ENCODE measurements at places on chromosomes 3 and 15. TPM values are rescaled to one million over a fixed set of nuclear protein-coding genes. Genes with fewer than 3 reads are reported as not detected.

- DNase-seq = peak; percentile 25
These were observed 528 bp downstream of the RBPMS2 start for GRCh38 chr15:64774629-64775493.

- no peak for DNase-seq
These were observed 58.5 kb upstream of the TNFSF10 start for GRCh38 chr3:172581757-172582166.

SFMBT1 gene
- total RNA-seq = 6.0 TPM

IL17RB gene
- not detected for total RNA-seq

- DNase-seq = no peak
These were observed 16.3 kb upstream of the TIPARP start for GRCh38 chr3:156657862-156658731.

DNA sequence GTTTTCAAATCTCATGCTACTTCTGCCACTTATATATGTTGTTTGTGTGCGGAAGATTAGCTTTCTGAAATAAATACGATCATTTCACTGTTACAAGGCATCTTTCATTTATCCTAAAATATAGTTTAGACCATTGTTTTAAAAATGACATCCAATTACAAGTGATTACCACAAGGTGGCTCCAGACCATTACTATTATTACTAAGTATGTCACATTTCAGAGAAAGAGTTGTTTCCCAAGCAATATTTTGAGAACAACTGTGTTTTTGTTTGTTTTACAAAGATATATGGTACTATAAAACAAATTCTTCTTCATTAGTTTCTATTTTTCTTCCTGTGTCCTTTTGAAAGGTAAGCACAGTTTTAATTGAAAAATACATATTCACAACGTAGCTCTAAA, 136.0 kb upstream of the RAP2B start:
- peak; percentile 53 for DNase-seq

Measured in endothelial cell of umbilical vein (primary cell).